ENCODE measurements at places on chromosomes 4 and X.

DNA sequence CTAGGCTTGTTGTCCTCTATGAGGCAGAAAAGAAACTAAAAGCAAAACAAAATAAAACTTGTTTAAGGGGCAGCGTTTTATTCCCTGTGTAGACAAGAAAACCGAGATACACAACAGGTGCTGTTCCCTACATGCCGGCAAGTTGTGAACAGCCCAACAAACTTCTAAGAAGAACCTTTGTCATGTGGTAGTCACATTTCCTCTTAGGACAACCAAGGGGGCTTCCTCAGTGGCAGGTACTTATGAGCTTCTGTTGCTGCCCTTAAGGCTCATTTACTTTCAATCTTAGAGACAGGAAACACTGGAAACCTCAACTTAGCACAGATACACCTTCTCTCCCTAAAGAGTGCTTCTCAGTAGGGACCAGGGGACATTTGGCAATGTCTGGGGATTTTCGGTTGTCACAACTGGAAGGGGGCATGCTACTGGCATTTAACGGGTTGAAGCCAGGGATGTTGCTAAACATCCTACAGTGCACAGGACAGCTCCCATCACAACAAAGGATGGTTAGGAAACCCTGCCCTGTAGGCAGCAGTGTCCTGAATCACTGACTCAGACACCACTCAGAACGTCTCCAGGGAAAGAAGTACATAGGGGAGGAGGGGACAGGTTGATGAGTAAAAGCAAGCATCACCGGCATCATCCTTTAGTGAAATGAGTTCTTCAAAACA lies 111.0 kb downstream of the ASB9 start:
- DNase-seq = no peak

DNA sequence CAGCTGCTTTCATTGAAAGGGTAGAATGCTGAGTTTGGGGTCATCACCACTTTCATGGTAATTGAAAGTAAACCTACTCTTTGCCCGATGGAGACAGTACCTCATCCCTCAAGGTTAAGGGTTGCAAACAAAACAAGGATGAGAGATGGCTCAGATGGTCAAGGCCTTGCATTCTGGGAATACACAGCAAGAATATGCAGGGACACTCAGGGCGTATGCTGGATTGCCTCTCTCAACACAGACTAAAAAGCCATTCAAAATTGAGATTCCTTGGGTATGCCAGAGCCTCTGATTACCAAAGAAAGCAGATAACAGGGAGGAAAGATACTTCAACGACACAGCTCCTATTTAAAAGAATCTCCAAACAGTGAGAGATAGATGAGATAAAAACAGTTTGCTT lies 310.4 kb downstream of the ARAP2 start:
- DNase-seq = no peak

GRCh38 chr4:40121515-40121914 lies 64.9 kb downstream of the N4BP2 start:
- DNase-seq = no peak

GRCh38 chr4:54473077-54473545 lies 184.6 kb upstream of the KIT start:
- no peak for DNase-seq

DNA sequence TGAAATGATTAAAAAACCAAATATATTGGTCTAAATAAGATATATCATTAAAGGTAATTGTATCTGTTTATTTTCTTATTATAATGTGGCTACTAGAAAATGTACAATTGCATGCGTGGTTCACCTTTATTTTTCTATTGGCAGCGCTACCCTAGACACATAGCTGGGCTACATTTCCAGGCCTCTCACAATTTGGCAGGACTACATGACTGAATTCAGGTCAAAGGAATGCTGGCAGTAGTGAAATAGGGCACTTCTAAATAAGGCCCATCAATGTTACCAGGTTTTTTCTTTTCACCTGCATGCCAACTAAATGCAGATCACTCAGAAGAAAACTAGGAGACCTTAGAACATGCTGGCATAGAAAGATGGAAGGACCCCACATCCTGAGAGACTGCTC lies 1072.9 kb upstream of the SLIT2 start:
- DNase-seq = no peak

GRCh38 chr4:617644-618641 lies 7.4 kb upstream of the PDE6B start:
- no peak for DNase-seq

GRCh38 chr4:8746523-8747466 lies 124.8 kb downstream of the HMX1 start:
- DNase-seq = no peak

- DNase-seq = no peak
Measured at GRCh38 chr4:153725831-153726154, 34.0 kb downstream of the RNF175 start.

GRCh38 chr4:182895791-182896292 lies 21.3 kb downstream of the DCTD start:
- DNase-seq = no peak

DNA sequence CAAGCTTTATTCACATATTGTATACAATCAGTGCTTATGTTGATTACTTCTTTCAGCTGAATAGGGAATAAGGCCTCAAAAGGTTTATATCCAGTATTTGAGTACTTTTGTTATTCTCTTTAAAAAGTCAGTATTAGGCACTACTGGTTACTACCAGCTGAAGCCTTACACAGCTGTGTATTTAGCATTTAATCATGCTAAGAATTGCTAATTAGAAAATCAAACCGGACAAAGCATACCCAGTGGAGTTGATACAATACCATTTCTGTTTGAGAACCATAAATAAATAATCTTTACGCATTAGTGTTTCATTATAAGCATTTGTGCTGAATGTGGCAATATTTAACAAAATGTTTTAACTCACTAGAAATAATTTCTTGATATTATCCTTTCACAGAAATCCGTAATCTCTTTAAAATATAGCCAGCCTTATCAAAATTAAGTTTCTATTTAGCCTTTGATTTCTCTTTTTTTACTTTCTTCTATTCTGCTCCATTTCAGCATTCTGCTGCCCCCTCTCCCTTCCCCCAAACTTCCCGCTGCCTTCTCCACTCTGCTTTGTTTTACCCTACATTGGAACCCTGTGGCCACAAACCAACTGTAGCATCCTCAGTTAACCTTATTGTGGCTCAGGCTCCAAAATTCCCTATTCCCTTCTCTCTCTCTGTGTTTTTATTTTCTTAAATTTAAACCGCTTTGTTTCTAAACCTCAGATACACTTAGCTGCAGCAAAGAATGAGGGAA lies 37.8 kb downstream of the UGT8 start:
- no peak for DNase-seq

DNA sequence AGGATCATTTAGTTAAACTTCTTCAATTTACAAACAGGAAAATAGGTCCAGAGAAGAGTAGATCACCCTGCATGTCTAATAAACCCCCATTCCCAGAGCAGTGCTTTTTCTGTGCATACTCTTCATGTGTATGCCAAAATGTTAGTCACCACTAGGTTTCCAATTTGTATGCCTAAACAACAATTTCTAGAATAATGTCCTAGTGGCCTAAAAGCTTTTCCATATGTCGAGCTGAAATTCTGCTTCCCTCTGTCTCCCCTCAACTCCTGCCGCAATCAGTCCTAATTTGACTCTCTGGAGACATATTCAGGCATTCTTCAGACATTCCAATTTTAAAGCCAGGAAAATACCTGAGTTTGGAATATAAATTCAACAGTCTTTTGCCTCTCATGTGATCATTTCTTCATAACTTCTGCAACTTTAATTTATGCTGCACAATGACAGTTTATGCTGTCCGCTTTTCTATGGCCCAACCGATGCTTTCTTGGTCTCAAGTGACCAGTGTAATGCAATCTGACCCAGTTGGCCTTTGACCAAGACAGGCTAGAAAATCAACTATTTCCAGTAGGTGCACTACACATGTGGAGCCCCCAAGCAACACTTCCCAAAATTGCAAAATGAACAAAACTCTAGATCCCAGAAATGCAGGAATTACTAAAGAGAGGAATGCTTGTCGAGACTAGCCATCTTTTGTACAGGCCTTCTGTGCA lies 122.9 kb upstream of the FMR1 start:
- no peak for DNase-seq
